ENCODE measurements at places on chromosomes 6 and 20.

GRCh38 chr6:41247882-41248705 lies 19.9 kb downstream of the TREML4 start:
- DNase-seq, result no peak

GRCh38 chr6:16130437-16130891 lies 1.6 kb downstream of the MYLIP start:
- DNase-seq, result no peak

DNA sequence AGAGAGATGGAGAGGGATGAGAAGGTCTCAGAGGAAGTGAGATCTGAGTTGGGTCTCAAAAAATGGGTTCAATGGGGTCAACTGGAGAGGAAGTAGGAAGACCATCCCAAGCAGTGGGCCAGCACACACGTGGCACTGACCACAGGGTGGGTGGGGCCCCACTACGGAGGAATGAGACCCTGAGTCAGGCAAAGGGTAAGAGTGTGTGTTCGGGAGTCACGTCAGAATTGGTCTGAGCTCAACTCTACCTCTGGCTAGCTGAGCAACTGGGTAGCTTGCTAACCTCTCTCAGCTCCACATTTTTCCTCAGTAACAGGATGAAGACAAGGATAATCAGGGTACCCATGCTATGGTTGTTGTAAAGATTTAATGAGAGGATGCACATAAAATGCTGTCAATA lies 79.0 kb downstream of the TRERF1 start:
- DNase-seq, result no peak

DNA sequence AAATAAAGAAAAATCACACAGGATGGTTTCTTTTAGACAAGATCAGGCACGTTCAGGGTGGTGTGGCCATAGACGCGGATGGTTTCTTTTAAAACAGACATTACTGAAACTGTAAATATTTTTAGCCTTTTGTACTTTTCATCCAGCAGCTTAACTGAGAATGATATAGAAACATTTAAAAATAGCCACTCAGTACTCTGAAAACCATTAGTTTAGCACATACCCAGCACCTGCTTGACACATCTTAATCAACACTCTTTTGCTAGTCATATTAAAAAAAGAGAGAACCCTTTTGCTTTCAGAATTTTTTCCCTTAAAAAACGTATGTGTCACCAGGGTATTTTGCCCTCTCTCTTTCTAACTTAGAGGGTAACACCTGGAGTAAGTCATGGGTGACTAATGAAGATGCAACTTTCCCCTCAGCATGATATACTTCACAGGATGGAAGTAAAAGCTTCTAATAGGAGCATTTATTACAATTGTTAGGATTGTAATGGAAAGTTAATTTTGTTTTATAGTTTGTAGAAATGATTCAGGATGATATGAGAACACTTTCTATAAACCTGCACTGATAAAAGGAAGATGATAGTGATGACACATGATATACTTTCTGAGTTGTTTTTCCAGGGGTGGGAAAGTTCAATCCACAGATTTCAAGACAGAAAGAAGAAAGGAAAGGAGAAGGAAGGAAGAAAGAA lies 45.2 kb downstream of the BACH2 start:
- no peak for DNase-seq

All from cortex of kidney (tissue), 1 donor.